ENCODE measurements at places on chromosomes 5 and 9.

GRCh38 chr5:1429496-1429895, 15.7 kb downstream of the SLC6A3 start:
- DNase-seq, result peak; percentile 52

- DNase-seq, result no peak
These were observed 23.9 kb downstream of the ADCY2 start for GRCh38 chr5:7419846-7420245.

DNA sequence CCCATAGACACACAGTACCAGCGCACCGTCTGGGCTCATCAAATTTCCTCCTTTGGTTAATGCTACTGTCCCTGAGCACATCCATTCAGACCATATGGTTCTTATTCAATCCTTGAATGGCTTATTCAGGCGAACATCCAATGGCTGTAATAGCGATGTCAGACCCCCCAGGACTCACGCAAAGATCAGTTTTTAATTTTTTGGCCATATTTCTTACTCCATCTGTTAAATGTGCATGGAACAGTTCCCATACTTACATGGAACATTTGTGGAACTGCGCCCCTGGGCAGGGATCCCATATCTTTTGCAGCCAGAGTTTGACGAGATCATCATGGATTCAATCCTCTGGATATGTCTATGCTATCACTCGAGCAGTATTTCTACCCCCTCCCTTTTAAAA, 213.2 kb downstream of the ADAMTS6 start:
- DNase-seq, result no peak

DNA sequence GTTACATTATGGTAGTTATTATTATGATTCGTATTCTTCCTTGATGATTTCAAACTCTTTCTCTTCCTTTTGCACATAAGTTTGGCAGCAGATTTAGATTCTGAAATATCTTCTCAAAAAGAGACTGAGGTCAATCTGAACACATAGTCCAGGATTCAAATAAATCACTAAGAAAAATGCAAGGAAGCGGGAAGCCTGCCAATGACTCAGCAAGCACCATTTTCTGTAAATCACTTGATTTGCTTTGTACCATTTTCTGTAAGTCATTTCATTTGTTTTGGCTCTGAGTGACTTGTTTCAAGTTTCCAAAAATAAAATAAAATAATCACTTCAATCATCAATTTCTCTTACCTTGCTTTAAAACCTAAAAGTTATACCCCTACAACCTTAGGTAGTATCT, 24.6 kb upstream of the GLIS3 start:
- DNase-seq, result no peak

DNA sequence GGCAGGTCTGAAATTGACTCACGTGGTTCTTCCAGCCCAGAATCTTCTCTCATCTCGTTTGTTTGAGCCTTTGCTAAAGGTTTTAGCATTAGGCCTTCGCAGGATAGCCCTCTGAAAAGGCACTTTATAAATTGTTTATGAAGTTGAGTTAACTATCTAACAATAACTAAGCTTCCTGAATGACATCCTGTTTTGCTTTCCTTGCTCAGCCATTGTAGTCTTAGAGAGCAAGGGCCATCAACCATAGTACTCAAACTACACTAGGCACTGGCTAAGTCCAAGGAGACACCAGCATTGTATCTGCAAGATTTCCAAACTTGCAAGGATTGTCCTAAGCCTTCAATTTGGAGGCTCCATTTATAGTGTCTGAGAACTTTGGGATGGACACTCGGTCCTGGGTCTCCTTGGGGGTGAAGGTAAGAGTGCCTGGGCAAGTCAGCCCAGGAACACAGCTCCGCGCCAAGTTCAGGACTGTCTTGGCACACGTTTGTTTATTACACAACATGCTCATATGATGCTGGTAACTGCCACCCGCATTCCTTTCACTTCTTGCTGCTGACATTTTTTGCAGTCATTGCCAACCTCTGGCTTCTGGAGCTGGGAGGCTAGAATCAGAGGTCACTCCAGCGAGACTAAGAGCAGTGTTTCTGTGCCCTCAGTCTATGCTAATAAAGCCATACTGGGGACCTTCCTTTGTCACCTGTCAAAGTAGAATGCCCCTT, 151.1 kb downstream of the ESM1 start:
- no peak for DNase-seq

DNA sequence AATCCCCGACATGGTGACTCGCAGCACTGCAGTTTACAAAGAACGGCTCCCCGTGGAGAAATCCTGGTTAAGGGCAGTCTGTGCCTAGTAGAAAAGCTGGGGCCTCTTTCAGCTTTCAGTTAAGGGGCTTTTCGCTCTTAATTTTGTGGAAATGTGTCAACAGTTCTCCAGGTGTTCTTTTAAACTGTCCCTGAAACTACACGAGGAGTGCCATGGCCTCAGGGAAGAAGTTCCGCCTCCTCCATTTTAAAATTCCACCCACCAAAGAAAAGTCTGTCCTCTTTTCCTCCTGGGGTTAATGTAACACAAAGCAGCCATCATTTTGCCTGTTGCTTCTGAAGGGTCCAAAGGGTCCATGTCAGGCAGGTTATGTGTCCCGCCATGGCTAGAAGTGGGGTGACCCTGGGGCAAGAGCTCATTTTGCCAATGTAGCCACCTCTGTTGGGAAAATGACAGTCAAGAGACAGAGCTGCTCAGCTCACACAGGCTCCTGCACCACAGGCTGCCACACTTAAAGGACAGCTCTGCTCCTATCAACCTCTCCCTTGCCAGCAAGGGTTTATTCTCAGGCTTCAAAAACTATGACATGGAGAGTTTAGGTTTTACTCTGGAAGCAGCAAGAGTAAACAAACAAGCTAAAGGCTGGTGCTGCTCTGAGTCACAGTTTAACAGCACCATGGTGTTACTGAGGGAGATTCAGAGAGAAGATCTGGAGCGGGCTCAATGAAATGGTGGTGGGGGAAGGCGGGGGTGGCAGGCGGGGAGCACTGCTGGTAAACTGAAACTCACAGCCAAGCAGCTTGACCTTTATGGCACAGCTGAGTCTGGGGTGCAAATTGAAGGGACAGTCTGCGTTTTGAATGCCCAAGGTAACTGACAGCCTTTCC, 3.2 kb downstream of the WHRN start:
- DNase-seq, result peak; percentile 95

- DNase-seq, result no peak
These were observed 459.7 kb downstream of the EBF1 start for GRCh38 chr5:158639881-158640592.
